Natural killer cell (primary cell): ENCODE measurements at places on chromosomes 1 and 21. TPM values are rescaled to one million over a fixed set of nuclear protein-coding genes. Genes with fewer than 3 reads are reported as not detected.

KCNJ9 gene
- total RNA-seq: not detected

MYBPH gene
- not detected for total RNA-seq

GRCh38 chr1:238589843-238590435 is 699.2 kb upstream of the ZP4 start:
- H3K4me1 ChIP-seq: no peaks in the 10 kb centered on the region
- DNase-seq: no peak
- H3K36me3 ChIP-seq: no peaks in the 10 kb centered on the region
- H3K27ac ChIP-seq: no peak overlapping the region
- no peaks in the 10 kb centered on the region for H3K27me3 ChIP-seq
- H3K4me3 ChIP-seq: no peak overlapping the region

CD1E gene
- total RNA-seq: not detected

HFM1 gene
- total RNA-seq: not detected

ANKRD45 gene
- total RNA-seq: not detected

- peak overlapping the region; percentile 95 for H3K27ac ChIP-seq
- H3K4me3 ChIP-seq: peak overlapping the region; percentile 78
- no peak for DNase-seq
- H3K4me1 ChIP-seq: peaks cover 25% of the 10 kb centered on the region
- H3K36me3 ChIP-seq: peaks cover 7% of the 10 kb centered on the region
Measured at GRCh38 chr1:36224537-36225282, 467 bp downstream of the THRAP3 start.

GRCh38 chr1:156755527-156755950 is 4.1 kb upstream of the HDGF start:
- no peaks in the 10 kb centered on the region for H3K36me3 ChIP-seq
- no peak overlapping the region for H3K4me3 ChIP-seq
- DNase-seq: no peak

DNA sequence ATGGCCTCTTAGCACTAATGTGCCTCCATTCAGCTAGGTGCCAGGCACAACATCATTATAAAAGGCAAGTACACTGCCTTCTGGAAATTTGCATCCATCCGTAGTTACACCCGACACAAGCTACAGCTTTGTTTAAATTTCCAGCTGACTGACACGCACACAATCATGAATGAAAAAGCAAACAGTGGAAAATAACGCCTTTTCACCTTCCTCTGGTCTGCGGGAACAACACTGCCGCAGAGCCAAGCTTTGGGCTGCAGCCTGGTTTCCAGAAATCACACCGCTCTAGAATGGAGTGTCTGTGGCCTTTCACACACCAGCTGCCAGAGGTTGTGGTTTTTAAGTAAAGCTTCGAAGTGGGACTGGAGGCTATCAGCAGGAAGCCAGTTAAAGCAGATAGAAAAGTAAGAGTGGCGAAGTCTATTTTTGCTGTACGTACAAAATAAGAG is 142.8 kb upstream of the COA6 start:
- no peak overlapping the region for H3K4me3 ChIP-seq
- no peak overlapping the region for H3K27ac ChIP-seq
- H3K36me3 ChIP-seq: no peaks in the 10 kb centered on the region
- DNase-seq: peak; percentile 54

CR1L gene
- not detected for total RNA-seq

DNA sequence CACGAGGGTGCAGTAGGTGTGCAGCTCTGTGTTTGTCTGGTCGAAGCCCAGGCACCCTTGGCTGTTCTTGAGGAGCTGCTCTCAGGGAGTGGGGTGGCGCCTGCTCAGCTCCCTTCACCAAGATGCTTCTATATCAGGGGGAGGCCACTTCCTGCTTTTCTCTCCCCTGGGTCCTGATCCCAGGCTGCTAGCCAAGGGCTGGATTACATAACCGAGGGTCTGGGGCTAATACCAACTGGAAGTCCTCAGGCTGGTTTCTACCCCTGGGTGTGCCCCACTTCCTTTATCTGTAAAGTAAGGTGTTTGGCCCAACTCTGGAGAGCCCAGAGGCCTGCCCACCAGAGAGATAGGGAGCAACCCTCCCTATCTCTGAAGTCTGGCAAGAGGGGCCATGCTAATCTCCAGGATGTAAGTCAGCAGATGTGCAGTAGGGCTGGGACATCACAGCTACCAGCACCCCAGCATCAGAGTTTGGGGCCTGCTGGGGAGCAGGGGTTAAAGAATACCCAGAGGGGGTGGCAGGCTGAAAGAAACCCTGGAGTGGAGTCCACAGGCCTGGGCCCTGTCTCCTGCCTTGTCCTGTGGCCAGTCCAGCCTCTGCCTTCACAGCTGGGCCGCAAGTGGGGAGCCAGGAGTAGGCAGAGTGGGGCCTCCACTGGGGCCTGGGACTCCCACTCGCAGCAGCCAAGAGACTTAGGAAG is 2.1 kb downstream of the SELENBP1 start:
- H3K4me1 ChIP-seq: peaks cover 9% of the 10 kb centered on the region
- no peaks in the 10 kb centered on the region for H3K36me3 ChIP-seq
- no peak for DNase-seq
- H3K27ac ChIP-seq: no peak overlapping the region

- H3K36me3 ChIP-seq: no peaks in the 10 kb centered on the region
- no peaks in the 10 kb centered on the region for H3K4me1 ChIP-seq
- H3K27me3 ChIP-seq: no peaks in the 10 kb centered on the region
- no peak for DNase-seq
- no peak overlapping the region for H3K4me3 ChIP-seq
Measured at GRCh38 chr1:65207317-65207716, 59.3 kb downstream of the AK4 start.

FAM163A gene
- total RNA-seq: not detected

S100A5 gene
- not detected for total RNA-seq

XCL1 gene
- 23.8 TPM for total RNA-seq

- no peak overlapping the region for H3K27ac ChIP-seq
- H3K27me3 ChIP-seq: no peaks in the 10 kb centered on the region
- no peak for DNase-seq
- H3K4me3 ChIP-seq: no peak overlapping the region
- H3K36me3 ChIP-seq: peaks cover 6% of the 10 kb centered on the region
- H3K4me1 ChIP-seq: peaks cover 30% of the 10 kb centered on the region
Measured at GRCh38 chr21:34885125-34885524, 164.0 kb downstream of the RUNX1 start.

DNA sequence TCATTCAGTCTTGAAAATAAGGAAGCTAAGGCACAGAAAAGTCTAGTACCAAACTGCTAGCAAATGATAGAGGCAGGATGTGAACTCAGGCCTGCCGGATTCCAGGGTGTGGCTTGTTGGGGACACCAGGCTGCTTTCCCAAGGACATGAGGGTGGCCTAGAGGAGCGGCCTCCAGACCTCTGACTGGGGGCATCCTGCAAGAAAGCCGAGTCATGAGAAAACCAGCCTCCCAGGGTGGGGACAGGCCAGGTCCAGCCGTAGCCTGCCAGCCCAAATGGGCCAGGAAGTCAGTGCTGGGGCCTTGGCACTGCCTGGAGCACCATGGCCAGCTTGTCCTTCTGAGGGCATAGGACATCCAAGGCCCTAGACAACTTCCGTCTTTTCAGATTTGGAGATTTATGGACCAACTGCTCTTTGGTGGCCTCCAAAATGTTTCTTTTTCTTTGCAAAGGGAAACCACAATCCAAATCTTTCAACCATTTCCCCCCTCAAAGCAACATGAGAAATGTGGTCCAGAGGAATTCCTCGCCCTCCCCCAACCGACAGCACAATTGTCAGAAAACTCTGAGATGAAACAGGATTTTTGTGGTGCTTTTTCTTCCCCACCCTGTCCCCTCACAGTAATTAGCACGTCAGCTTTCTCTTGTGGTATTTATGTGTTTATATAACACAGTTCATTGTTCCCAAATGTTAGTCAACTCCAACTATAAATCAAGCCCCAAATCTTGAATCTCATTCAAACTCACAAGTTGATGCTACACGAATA is 212.3 kb downstream of the KAZN start:
- DNase-seq: no peak
- H3K27ac ChIP-seq: no peak overlapping the region
- no peaks in the 10 kb centered on the region for H3K4me1 ChIP-seq
- no peaks in the 10 kb centered on the region for H3K36me3 ChIP-seq
- H3K27me3 ChIP-seq: no peaks in the 10 kb centered on the region

- no peak overlapping the region for H3K27ac ChIP-seq
- H3K36me3 ChIP-seq: no peaks in the 10 kb centered on the region
- no peak for DNase-seq
- no peaks in the 10 kb centered on the region for H3K27me3 ChIP-seq
Measured at GRCh38 chr21:25467896-25468295, 139.4 kb downstream of the MRPL39 start.

DNA sequence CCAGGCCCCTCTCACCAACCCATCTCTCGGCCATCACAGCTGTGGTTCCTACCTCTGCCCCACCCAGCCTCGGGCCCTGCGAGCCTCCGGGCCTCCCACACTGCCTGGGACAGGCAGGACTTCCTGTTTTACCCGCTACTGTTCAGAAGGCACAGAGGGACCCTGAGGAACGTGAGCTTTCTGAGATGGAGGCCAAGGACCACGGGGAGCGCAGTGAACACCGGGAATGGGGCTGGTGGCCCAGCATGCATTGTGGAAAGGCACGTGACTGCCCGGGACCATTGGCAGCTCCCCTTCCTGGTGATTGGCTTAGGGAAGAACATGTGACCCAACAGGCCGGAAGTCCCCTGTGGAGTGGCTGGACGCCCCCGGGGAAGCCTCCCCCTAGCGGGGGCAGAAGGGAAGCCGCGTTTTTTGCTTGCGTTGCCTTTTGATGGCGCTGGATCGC is 7.0 kb downstream of the S100B start:
- no peaks in the 10 kb centered on the region for H3K27me3 ChIP-seq
- H3K4me3 ChIP-seq: no peak overlapping the region
- H3K27ac ChIP-seq: no peak overlapping the region
- H3K36me3 ChIP-seq: no peaks in the 10 kb centered on the region
